Effector CD8-positive, alpha-beta T cell (primary cell): ENCODE measurements at places on chromosomes 5 and 9.

GRCh38 chr5:151892393-151892792 is 32.3 kb downstream of the GLRA1 start:
- DNase-seq = no peak

DNA sequence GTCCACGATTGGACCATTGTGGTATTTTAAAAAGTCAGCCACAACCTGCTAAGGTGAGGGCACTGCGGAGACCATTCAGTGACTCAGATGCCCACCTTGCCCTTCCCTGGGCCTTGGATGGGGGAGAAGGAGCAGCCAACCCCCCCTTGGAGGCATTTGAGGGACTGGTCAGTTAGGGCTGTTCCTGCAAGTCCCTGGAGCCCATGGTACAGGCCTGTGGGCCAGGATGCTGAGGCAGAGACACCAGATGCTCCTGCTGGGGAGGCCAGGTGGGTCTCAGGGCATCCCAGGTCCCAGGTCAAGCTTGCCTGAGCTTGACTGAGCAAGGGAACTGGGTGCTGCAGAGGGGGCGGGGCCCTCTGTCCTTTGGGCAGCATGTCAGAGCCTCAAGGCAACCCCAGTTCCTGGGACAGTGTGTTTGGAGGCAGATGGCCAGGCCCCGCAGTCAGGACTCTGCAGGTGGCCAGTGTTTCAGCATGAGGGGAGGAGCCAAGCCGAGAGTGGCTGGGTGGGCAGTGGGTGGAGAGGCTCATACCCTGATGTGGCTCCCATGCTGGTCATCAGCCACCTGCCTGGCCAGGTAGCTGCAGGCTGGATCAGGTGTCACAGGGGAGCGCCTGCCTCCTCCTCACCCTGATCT is 27.5 kb downstream of the SLC6A3 start:
- DNase-seq = no peak

DNA sequence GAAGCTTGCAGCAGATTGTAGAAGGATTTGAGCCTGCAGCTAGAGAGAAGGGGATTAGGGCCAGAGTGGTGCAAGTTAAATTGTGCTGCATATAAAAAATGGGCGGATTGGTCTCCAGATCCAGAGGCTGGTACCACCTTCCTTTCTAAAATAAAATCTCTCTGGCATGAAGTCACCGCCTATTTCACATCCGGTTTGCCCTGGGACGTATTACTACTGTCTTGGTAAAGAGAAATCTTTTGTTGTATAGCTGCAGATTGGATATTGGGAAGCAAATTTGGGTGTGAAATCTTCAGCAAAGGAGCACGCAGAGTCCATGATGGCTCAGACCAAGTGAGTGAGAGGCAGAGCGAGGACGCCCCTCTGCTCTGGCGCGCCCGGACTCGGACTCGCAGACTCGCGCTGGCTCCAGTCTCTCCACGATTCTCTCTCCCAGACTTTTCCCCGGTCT is at the start of gene GABRA1:
TSS of gene GABRA1 (plus strand) at position 180 of the 451 bp plus-strand sequence. CDS start 2,691 bp downstream, outside the sequence.
- DNase-seq = no peak

- DNase-seq = no peak
Measured at GRCh38 chr5:115985802-115986757, 23.8 kb downstream of the LVRN start.

GRCh38 chr5:147912011-147912410 is 5.7 kb upstream of the C5orf46 start:
- no peak for DNase-seq
